Fibroblast of skin of left quadriceps (primary cell): ENCODE measurements at places on chromosomes 3 and 15.

DNA sequence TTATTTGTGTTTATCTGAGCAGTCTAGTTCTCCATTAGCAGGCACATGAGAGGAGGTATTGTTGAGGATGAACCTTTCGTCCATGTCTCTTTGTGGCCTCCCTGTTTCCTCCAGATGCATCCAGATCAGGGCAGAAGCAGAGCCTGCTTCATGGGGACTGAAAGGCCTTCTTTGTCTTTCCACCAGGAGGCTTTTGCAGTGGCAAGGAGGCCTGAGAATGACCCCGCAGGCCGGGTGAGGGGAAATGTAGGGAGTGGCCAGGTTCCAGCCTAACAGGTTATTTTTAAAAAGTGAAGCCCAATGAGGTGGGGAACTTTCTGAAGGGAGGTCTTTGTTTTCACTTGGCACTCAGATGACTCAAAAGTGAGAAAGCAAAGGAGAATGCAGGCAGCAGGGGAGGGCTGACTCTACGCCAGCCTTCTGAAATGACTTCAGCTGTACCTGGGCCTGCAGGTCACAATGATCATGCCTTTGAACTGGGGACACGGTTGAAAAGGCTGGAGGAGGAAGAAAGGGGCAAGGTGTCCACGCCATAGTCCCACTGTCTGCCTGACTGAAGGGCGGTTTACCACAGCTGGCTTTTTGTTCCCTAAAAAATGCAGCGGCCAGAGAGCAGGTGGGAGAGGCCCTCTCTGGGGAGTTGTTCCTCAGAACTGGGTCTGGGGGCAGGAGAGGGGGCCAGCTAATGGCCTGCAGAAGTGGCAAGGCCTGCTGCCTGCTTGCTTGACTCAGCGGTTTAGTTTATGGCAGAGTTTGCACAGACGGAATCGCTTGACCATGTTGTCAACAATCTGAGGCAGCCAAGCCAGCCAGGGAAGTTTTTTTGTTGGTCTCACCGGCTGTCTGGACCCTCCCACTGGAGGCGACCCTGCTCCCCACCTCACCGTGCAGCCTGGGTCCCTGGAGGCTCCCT lies 28.7 kb downstream of the CMTM7 start:
- no peak for DNase-seq

GRCh38 chr15:58574631-58575030 lies 142.8 kb downstream of the LIPC start:
- no peak for DNase-seq

DNA sequence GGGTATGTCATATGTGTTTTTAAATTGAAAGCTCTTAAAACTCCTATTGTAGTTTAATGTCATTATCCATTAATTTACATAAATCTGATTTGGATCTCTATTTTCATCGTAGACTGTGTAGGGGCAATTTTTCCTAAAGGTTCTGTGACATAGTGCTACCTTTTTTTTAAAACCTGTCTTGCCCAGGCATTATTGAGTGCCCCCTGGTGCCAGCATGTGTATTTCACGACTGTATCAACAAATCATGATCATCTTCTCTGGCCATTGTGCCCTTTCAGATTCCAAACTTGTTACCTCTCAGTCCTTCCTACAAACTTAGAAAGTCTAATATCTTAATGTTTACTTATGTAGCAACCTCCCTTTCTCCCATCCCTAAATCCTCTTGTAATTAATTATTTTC lies 97.2 kb upstream of the FLNB start:
- no peak for DNase-seq

- DNase-seq = no peak
These were observed 163.4 kb upstream of the PPP2R3A start for GRCh38 chr3:135802171-135802570.

DNA sequence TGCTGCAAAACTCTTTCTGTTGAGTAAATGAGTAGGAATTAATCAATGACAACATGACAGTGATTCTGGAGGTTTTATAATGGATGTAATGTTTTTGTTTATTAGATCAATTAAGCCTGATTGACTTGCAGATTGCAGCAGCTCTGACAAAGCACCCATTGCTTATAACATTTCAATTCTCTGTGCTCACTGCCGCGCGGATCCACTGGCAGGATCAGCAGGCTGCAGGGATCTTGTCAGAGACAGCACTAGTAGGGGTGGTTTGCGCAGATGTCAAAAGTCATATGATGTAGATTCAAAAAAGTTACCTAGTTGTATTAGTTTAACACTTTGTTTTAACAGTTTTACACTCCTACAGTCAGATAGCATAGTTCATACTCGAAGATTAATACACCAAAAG lies 93.4 kb downstream of the MBNL1 start:
- DNase-seq = no peak
